ENCODE measurements at places on chromosomes 1 and 21. TPM values are rescaled to one million over a fixed set of nuclear protein-coding genes. Genes with fewer than 3 reads are reported as not detected.

The CRNN gene
- polyA plus RNA-seq: 0.05 TPM

The PROK1 gene
- not detected for polyA plus RNA-seq

The BCAN gene
- polyA plus RNA-seq: not detected

The KRTAP7-1 gene
- not detected for polyA plus RNA-seq

The SASS6 gene
- 1.0 TPM for polyA plus RNA-seq

The KNCN gene
- polyA plus RNA-seq: not detected

The REG4 gene
- not detected for polyA plus RNA-seq

The MX2 gene
- 6.8 TPM for polyA plus RNA-seq

The TRAF3IP3 gene
- polyA plus RNA-seq: 0.08 TPM

The PRAMEF25 gene
- polyA plus RNA-seq: not detected

The TLR5 gene
- polyA plus RNA-seq: 0.69 TPM

The FCGR2B gene
- polyA plus RNA-seq: not detected

The PGLYRP3 gene
- polyA plus RNA-seq: 1.9 TPM

The PTGS2 gene
- 117 TPM for polyA plus RNA-seq

The CR1L gene
- polyA plus RNA-seq: not detected

The KLHDC7A gene
- not detected for polyA plus RNA-seq

The TFB2M gene
- polyA plus RNA-seq: 28.6 TPM

The DDOST gene
- 263 TPM for polyA plus RNA-seq

The GNG4 gene
- polyA plus RNA-seq: not detected

The KRTAP13-2 gene
- polyA plus RNA-seq: not detected

The ZNF695 gene
- polyA plus RNA-seq: 0.89 TPM

The OR2M3 gene
- not detected for polyA plus RNA-seq

The EVA1C gene
- 10.8 TPM for polyA plus RNA-seq

The SPRR1B gene
- 503 TPM for polyA plus RNA-seq

The PADI1 gene
- polyA plus RNA-seq: 1.0 TPM

The ABCA4 gene
- polyA plus RNA-seq: 0.02 TPM

The GBP6 gene
- polyA plus RNA-seq: 4.7 TPM

The KRTAP12-2 gene
- not detected for polyA plus RNA-seq

Measured in keratinocyte (primary cell).